A549 treated with GW870086 at 1 μM for 4 hours (cell line): ENCODE measurements at places on chromosomes 2 and 18. TPM values are rescaled to one million over a fixed set of nuclear protein-coding genes. Genes with fewer than 3 reads are reported as not detected.

CNTNAP5 gene
- not detected in 5 replicates for total RNA-seq

EVX2 gene
- not detected in 5 replicates for total RNA-seq

CDK15 gene
- total RNA-seq: not detected in 5 replicates

RAMP1 gene
- not detected in 5 replicates for total RNA-seq

SFXN5 gene
- 10.9 to 15.5 TPM (median 13.1 TPM) in 5 replicates for total RNA-seq

REG3G gene
- not detected in 5 replicates for total RNA-seq

ANKRD62 gene
- not detected in 5 replicates for total RNA-seq

MSTN gene
- not detected in 5 replicates for total RNA-seq

CXCR1 gene
- not detected in 5 replicates for total RNA-seq

ADD2 gene
- 18.8 to 27.9 TPM (median 24.0 TPM) in 5 replicates for total RNA-seq

NEU2 gene
- not detected in 5 replicates for total RNA-seq

VAMP8 gene
- 15.8 to 18.4 TPM (median 17.3 TPM) in 5 replicates for total RNA-seq

SCTR gene
- total RNA-seq: not detected in 5 replicates

BIRC6 gene
- 26.3 to 41.7 TPM (median 29.3 TPM) in 5 replicates for total RNA-seq

ATP8B1 gene
- 6.2 to 8.8 TPM (median 7.6 TPM) in 5 replicates for total RNA-seq

SLC40A1 gene
- 1.7 to 2.2 TPM (median 2.0 TPM) in 5 replicates for total RNA-seq

KCNE4 gene
- total RNA-seq: 0.24 to 0.69 TPM (median 0.57 TPM) in 5 replicates

ANO7 gene
- total RNA-seq: 1.5 to 2.3 TPM (median 1.7 TPM) in 5 replicates

COBLL1 gene
- total RNA-seq: 3.9 to 5.8 TPM (median 4.6 TPM) in 5 replicates

SIX3 gene
- total RNA-seq: 0.39 to 0.73 TPM (median 0.71 TPM) in 5 replicates

MTIF2 gene
- total RNA-seq: 38.1 to 46.5 TPM (median 41.3 TPM) in 5 replicates

COL4A4 gene
- total RNA-seq: 1.2 to 2.4 TPM (median 1.8 TPM) in 5 replicates

SERPINB5 gene
- total RNA-seq: 0.07 to 0.13 TPM (median 0.10 TPM) in 4 of 5 replicates, not detected in the other

METAP1D gene
- 2.2 to 3.1 TPM (median 2.6 TPM) in 5 replicates for total RNA-seq

CYP20A1 gene
- total RNA-seq: 8.9 to 9.9 TPM (median 9.6 TPM) in 5 replicates

CCDC68 gene
- 2.4 to 4.2 TPM (median 3.2 TPM) in 5 replicates for total RNA-seq

NRBP1 gene
- total RNA-seq: 118 to 138 TPM (median 130 TPM) in 5 replicates

SYT4 gene
- total RNA-seq: not detected in 5 replicates

RFX8 gene
- total RNA-seq: not detected in 5 replicates

RNF125 gene
- total RNA-seq: 0.19 to 0.42 TPM (median 0.31 TPM) in 5 replicates

CAPN14 gene
- 0.05 TPM in 1 of 5 replicates, not detected in the others for total RNA-seq

LIPG gene
- 0.19 to 0.34 TPM (median 0.27 TPM) in 5 replicates for total RNA-seq

DLX1 gene
- 2.0 to 3.4 TPM (median 3.1 TPM) in 5 replicates for total RNA-seq

OBSL1 gene
- total RNA-seq: 16.6 to 22.3 TPM (median 20.4 TPM) in 5 replicates

FOXD4L1 gene
- total RNA-seq: 0.24 to 0.56 TPM (median 0.30 TPM) in 5 replicates

PTPN2 gene
- 18.2 to 22.2 TPM (median 20.5 TPM) in 5 replicates for total RNA-seq

SULT1C4 gene
- total RNA-seq: not detected in 5 replicates

UCN gene
- total RNA-seq: 1.0 to 2.5 TPM (median 1.2 TPM) in 5 replicates

SCYGR7 gene
- total RNA-seq: not detected in 5 replicates

FTCDNL1 gene
- 2.0 to 3.4 TPM (median 2.7 TPM) in 5 replicates for total RNA-seq
